Muscle of leg (tissue), 16 donors: ENCODE measurements at places on chromosomes 12 and 14.

DNA sequence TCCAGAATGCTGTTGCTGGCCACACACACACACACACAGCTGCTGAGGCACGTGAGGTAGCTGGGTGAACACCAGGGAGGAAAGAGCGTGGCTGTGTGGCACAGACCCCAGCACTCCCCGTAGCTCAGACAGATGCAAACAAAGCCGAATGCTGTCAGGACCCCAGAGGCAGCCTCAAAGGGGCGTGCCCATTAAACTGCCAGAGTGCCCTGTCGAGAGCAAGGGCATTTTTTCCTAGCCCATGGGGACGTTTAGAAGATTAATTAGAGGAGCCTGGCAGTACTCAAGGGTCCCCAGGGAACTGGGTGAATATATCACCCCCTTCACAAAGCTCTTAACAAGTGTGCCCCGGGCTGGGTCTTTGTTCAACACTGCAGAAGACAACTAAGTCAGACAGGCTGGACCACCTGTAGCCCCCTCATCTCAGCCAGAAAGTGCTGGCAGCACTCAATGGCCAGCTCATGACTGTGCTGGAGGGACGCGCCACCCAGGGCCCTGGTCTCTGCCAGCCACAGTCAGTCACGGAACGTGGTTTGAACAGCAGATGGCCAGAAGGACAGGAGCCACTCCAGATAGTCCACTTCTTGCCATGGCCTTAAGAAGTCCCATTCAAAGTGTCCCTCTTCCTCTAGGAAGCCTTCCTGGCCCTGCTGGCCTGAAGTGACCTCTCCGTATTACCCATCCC, 37.5 kb downstream of the TTC7B start:
- H3K36me3 ChIP-seq = peaks cover 55% of the 10 kb centered on the region
- no peak overlapping the region for H3K27ac ChIP-seq
- no peak overlapping the region for H3K4me3 ChIP-seq
- H3K4me1 ChIP-seq = no peaks in the 10 kb centered on the region
- no peaks in the 10 kb centered on the region for H3K27me3 ChIP-seq
- DNase-seq = no peak

GRCh38 chr12:61998791-61999190, 261.4 kb upstream of the USP15 start:
- DNase-seq = peak; percentile 46
- H3K4me3 ChIP-seq = no peak overlapping the region
- no peak overlapping the region for H3K27ac ChIP-seq
- H3K36me3 ChIP-seq = no peaks in the 10 kb centered on the region

- no peak overlapping the region for H3K4me3 ChIP-seq
- no peaks in the 10 kb centered on the region for H3K27me3 ChIP-seq
- no peaks in the 10 kb centered on the region for H3K4me1 ChIP-seq
- DNase-seq = no peak
- no peak overlapping the region for H3K27ac ChIP-seq
Measured at GRCh38 chr14:66635435-66635834, 127.5 kb downstream of the GPHN start.

GRCh38 chr12:111840807-111841206, 1.2 kb upstream of the MAPKAPK5 start:
- peak overlapping the region; percentile 96 for H3K4me3 ChIP-seq
- peaks cover 18% of the 10 kb centered on the region for H3K36me3 ChIP-seq
- peaks cover 17% of the 10 kb centered on the region for H3K4me1 ChIP-seq

DNA sequence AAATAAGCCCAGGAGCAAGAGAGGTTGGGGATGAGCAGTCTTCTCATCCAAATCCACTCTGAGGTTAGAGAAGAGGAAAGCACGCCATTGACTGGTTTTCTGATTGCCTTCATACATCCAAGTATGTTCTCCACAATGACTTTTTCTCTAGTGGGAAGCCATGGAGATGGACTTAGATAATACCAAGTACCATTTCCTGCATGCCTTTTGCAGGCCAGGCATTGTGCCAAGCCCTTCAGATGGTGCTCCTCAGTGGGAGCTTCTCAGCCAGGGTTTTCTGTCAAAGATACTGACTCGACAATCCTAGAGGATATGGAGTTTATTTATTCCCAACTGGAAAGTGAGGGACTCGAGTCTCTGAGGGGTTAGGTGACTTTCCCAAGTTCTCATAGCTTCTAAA, 218.0 kb downstream of the ZFP36L1 start:
- peaks cover 31% of the 10 kb centered on the region for H3K4me1 ChIP-seq
- no peak overlapping the region for H3K27ac ChIP-seq
- no peak overlapping the region for H3K4me3 ChIP-seq
- no peaks in the 10 kb centered on the region for H3K36me3 ChIP-seq
- no peak for DNase-seq

DNA sequence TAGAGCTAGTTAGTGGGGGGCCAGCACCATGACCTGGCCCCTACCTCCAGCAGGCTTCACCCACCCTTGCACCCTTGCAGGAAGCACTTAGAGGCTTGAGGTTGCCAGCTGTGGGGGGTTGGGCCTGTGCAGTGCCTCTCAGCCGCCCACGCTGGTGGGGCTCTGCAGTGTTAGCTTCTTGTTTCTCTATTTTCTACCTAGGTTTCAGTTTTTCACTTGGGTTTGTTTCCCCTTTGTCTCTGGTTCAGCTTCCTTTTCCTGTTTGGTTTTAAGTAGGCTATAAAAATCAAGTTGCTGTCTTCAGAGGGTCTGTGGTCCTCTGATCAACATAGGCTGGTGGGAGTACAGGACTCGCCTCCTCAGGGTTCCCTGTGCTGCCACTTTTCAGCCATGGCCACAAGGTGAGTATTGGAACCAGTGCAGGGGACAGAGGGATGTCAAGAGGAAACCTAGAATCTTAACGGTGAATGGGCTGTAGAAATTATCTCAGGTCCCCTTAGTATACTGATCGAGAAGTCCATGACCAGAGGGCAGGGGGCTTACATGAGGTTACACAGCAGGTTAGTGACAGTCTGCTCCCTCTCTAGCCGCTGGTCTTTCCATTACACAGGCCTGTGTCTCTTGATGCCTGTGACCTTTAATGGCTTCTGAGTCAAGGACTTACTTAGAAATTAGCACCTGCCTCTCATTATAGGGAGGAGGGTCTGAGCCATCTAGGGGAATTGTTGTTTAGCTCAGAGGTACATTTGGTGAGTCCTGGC, at the start of gene EVL:
TSS of gene EVL (plus strand) at position 312 of the 761 bp plus-strand sequence. CDS start at position 391, 79 bp downstream.
- no peaks in the 10 kb centered on the region for H3K36me3 ChIP-seq
- peak within 1 kb of the TSS; percentile 18 for H3K4me3 ChIP-seq
- no peaks in the 10 kb centered on the region for H3K27me3 ChIP-seq

DNA sequence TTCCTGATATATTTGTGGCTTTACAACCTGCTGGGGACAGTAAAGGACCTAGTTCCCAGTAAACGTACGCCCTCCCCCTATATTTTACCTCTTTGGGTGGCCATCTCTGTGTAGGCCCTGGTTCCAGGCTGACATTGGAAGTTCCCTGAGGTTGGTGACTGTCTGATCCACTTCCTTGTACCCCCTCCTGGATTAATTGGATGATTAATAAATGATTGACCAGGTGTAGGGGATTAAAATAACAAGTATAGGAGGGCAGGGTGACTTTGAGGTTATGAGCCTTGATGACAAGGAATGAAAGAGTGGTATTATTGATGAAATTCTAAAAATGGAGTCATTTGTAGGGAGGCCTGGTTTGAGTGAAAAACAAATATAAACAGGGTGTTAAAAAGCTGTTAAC, 9.6 kb downstream of the SUSD6 start:
- peaks cover 3% of the 10 kb centered on the region for H3K36me3 ChIP-seq
- no peaks in the 10 kb centered on the region for H3K27me3 ChIP-seq
- peaks cover 16% of the 10 kb centered on the region for H3K4me1 ChIP-seq
- DNase-seq = no peak
- no peak overlapping the region for H3K27ac ChIP-seq
- no peak overlapping the region for H3K4me3 ChIP-seq

- no peak overlapping the region for H3K4me3 ChIP-seq
- DNase-seq = no peak
- H3K27me3 ChIP-seq = no peaks in the 10 kb centered on the region
- H3K36me3 ChIP-seq = no peaks in the 10 kb centered on the region
- H3K27ac ChIP-seq = no peak overlapping the region
Measured at GRCh38 chr12:16515666-16516065, 90.3 kb downstream of the LMO3 start.

GRCh38 chr12:53191885-53192530, 11.3 kb upstream of the CSAD start:
- H3K36me3 ChIP-seq = peaks cover 35% of the 10 kb centered on the region
- H3K27ac ChIP-seq = no peak overlapping the region
- no peaks in the 10 kb centered on the region for H3K4me1 ChIP-seq
- DNase-seq = no peak
- peaks cover 2% of the 10 kb centered on the region for H3K27me3 ChIP-seq

GRCh38 chr14:62087191-62087590, 325.0 kb downstream of the SNAPC1 start:
- H3K36me3 ChIP-seq = no peaks in the 10 kb centered on the region
- H3K4me1 ChIP-seq = no peaks in the 10 kb centered on the region
- H3K27me3 ChIP-seq = no peaks in the 10 kb centered on the region

DNA sequence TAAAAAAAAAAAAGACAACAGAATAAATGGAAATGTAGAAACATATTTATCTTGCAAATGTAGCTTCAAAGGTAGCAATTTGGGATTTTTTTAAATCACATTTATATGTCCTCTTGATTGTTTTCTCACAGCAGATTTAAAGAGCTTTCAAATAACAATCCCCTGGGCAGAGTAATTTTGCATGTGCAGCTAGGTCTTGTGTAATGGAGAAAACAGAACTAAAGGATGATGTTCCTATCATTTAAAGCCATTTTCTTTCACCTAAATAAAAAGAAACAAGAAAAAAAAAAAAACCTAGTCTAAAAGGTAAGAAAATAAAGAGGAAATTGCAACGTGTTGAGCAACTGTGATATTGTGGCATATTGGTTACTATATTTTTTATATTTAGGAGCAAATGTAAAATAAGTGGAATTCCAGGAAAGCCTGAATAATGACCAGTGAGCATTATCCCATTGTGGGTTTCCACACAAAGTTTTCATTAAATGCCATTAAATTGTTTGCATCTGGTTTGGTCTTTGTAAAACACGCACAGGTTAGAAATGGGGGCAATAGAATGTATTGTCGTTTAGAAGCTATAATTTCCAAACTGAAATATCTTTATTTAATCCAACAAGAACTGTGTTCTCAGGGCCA, 215.6 kb downstream of the SLC6A15 start:
- no peaks in the 10 kb centered on the region for H3K27me3 ChIP-seq
- peak; percentile 65 for DNase-seq
- no peaks in the 10 kb centered on the region for H3K36me3 ChIP-seq
- no peak overlapping the region for H3K4me3 ChIP-seq

DNA sequence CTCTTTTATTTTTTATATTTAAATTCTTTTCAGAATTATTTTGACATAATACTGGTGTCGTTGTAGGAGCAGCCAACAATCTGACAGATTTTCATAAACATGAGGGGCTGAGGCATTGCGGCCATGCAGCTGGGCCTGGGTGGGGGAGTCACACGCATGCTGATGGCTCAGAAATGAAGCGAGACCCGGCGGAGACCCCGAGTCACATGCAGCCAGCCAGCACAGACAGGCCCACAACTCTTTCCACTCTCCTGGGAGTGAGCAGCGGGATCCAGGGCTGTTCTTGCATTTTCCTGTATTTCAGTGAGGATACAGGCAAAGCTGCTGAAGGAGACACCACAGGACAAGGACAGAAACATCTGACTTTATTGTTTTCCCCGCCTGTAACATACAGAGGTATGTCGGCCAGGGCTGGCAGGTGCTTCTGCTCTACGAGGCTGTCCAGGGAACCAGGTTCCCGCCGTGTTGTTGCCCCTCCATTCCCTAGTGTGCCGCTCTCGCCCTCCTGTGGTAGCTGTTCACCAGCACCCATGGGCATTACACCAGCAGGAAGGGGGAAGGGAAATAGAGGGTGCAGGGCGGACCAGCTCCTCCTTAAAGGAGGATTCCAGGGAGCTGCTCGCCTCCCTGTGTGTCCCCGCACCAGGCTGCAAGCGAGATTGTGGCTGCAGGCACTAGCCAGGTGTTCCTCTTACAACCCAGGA, 30.5 kb downstream of the FZD10 start:
- no peak overlapping the region for H3K27ac ChIP-seq
- no peak overlapping the region for H3K4me3 ChIP-seq
- no peak for DNase-seq
- no peaks in the 10 kb centered on the region for H3K36me3 ChIP-seq
- peaks cover 9% of the 10 kb centered on the region for H3K27me3 ChIP-seq

GRCh38 chr12:129279771-129280170, 426.5 kb downstream of the GLT1D1 start:
- no peaks in the 10 kb centered on the region for H3K36me3 ChIP-seq
- no peak overlapping the region for H3K27ac ChIP-seq
- no peaks in the 10 kb centered on the region for H3K4me1 ChIP-seq
- no peak overlapping the region for H3K4me3 ChIP-seq
- H3K27me3 ChIP-seq = no peaks in the 10 kb centered on the region
- DNase-seq = no peak

DNA sequence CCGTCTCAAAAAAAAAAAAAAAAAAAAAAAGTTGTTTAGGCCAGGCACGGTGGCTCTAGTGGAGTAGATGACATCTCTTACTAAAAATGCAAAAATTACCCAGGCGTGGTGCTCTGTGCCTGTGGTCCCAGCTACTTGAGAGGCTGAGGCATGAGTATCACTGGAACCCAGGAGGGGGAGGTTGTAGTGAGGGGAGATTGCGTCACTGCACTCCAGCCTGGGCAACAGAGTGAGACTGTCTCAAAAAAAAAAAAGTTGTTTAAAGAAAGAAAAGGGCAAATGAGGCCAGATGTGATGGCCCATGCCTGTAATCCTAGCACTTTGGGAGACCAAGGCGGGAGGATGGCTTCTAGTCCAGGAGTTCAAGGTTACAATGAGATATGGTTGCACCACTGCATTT, 36.6 kb upstream of the SPPL3 start:
- H3K4me1 ChIP-seq = no peaks in the 10 kb centered on the region
- no peak for DNase-seq
- no peak overlapping the region for H3K4me3 ChIP-seq
- H3K27me3 ChIP-seq = peaks cover 2% of the 10 kb centered on the region
- no peaks in the 10 kb centered on the region for H3K36me3 ChIP-seq
- H3K27ac ChIP-seq = no peak overlapping the region

DNA sequence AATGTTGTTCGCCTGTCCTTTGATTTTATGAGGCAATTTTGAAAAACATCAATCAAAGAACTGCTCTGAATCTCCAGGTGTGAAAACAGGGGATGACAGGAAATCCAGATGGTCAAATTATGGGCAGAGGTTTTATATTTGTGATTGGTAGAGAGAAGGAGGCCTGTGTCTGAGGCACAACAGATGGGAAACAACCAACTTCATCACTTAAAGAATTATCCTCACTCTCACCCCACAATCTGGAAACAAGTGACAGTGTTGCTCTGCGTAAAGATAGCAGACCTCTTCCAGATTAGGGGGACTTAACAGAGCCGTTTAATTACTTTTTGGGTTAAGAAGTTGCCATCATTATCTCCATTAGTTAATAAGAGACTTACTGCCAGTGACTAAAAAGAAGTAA, 64.1 kb upstream of the EGLN3 start:
- no peak overlapping the region for H3K4me3 ChIP-seq
- no peaks in the 10 kb centered on the region for H3K4me1 ChIP-seq
- no peak overlapping the region for H3K27ac ChIP-seq
- DNase-seq = no peak

- H3K4me1 ChIP-seq = peaks cover 77% of the 10 kb centered on the region
- no peak overlapping the region for H3K4me3 ChIP-seq
Measured at GRCh38 chr14:105337966-105338741, 23.6 kb downstream of the PACS2 start.
